ENCODE measurements at places on chromosomes 1 and 21.

DNA sequence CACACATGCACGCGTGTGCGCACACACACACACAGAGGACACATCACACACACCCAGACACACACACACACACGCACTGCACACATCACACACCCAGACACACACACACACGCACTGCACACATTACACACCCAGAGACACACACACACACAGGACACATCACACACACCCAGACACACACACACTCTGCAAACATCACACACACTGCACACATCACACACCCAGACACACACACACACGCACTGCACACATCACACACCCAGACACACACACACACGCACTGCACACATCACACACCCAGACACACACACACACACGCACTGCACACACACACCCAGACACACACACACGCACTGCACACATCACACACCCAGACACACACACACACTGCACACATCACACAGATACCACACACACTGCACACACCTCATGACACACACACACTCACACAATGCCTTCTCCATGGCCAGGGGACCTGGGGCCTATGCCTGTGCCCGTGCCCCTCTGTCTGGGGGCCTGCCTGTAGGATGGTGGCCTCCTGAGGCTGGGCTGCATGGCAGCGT lies 24.4 kb downstream of the CRYAA start:
- no peak for DNase-seq

DNA sequence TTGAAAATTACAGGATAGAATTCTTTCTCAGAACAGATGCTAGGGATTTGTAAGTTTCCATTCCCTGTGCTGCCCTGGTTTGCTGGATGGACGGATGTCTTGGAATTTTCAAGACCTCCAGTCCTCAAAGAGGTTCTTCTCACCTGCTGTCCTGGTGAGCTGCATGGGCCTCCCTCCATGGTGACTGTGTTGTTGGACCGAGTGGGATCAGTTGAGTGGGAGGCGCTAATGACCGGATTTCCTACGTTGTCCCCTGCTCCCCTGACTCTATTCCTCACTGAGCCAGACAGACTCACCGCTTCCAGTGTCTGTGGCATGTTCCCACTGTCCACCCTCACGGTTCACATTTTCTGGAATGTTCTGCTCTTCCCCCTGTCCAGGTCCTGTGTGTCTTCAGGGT lies 229.8 kb downstream of the CAMTA1 start:
- no peak for DNase-seq

- no peak for DNase-seq
These were observed at the start of gene SELENON for GRCh38 chr1:25799935-25800702. Gene SELENON (plus strand): TSS chr1:25800193. CDS start chr1:25800231, 38 bp downstream.

GRCh38 chr1:2789164-2789985 lies 12.1 kb downstream of the TTC34 start:
- DNase-seq, result no peak

DNA sequence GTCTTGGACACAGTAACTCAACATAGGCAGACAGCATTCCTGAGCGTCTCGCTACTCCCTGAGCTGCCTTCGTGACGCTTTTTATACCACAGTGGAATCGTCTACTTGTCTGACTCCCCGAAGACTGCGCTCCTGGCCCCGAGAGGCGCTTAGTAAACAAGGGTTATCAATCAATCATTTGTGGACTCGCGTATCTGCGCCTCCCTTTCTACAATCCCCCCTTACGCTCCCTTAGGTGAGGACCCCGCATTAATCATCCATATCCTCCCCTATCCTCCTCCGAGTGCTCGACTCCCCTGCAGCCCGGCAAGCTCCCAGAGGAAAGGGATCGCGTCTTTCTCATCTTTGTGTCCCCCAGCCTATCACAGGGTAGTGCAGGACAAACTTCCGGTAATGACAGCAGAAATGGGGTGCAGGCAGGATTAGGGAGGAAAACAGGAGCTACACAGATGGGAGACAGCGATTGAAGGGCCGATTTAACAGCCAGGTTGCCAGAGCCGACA lies 522 bp downstream of the TMEM59 start:
- peak; percentile 11 for DNase-seq

Data from activated T-cell treated with anti-CD3 and anti-CD28 coated beads for 1 hour (primary cell).